ENCODE measurements at places on chromosomes 11 and 22.

- no peak for DNase-seq
These were observed 84.2 kb downstream of the FBXO7 start for GRCh38 chr22:32558681-32559355.

- DNase-seq: no peak
These were observed 43.2 kb downstream of the GLYATL2 start for GRCh38 chr11:58801302-58801701.

DNA sequence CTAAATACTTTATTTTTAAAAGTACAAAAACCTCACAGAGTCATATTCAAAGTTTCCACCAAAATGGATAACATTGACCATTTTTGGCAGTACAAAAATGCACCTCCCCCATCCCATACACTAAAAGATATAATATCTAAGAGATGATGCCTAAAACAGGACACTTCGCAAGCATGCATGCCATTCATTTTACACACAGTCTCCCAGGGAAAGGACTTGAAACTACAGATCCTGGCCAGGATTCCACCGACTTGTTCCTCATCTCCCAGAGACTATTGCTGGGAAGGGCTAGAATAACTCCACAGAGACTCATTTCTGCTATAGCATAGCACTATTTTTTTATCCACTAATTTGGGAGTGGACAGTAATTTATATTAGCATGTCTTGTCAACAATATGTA lies 81.7 kb downstream of the MTNR1B start:
- no peak for DNase-seq

- no peak for DNase-seq
These were observed 10.7 kb upstream of the ARL14EP start for GRCh38 chr11:30312243-30312642.

DNA sequence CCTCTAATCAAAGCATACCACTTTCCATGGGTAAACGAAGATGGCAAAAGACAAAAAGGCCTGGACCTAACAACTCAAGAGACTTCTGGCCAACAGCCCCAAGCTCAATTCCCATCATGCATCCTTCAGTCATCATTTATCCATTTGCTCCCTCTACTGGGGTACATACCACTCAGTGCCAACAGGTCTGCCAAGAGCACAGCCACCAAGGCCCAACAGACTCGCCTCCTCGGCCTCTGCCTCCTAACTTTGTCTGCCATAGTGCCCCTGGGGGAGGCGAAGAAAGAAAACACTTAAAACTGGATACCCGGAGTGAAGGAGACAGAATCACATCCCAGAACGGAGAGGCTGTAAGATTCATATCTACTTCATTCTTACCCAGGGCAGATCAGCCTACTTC lies 1.1 kb downstream of the HYOU1 start:
- DNase-seq: no peak

GRCh38 chr11:61688365-61689163 lies 8.4 kb downstream of the DAGLA start:
- DNase-seq: no peak

DNA sequence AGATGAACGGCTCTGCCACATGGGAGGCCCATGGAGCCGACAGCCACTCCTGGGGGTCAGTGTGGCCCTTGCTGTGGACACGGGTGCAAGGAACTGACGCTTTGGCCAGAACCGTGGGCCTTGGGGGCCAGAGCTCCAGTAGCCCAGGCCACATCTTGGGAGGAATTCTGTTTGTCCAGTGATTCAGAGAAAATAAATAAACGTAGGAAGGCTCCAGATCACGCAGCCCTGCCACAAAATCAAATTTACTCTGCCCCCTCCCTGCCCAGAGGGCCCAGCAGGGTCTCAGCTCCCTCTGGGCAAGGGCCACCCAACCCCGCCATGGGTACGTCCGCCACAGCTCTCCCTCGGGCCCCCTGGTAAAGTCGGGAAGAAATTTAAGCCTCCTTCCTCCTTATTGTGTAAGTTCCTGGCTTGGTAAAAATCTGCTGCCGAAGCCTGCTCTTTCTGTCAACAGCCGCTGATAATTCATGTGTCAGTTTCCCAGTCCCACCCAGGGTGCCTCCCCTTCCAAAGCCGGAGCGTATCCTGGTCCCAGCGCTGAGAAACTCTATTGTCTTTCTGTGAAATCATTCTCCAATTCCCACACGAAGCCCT lies 6.9 kb upstream of the MUC5AC start:
- no peak for DNase-seq

DNA sequence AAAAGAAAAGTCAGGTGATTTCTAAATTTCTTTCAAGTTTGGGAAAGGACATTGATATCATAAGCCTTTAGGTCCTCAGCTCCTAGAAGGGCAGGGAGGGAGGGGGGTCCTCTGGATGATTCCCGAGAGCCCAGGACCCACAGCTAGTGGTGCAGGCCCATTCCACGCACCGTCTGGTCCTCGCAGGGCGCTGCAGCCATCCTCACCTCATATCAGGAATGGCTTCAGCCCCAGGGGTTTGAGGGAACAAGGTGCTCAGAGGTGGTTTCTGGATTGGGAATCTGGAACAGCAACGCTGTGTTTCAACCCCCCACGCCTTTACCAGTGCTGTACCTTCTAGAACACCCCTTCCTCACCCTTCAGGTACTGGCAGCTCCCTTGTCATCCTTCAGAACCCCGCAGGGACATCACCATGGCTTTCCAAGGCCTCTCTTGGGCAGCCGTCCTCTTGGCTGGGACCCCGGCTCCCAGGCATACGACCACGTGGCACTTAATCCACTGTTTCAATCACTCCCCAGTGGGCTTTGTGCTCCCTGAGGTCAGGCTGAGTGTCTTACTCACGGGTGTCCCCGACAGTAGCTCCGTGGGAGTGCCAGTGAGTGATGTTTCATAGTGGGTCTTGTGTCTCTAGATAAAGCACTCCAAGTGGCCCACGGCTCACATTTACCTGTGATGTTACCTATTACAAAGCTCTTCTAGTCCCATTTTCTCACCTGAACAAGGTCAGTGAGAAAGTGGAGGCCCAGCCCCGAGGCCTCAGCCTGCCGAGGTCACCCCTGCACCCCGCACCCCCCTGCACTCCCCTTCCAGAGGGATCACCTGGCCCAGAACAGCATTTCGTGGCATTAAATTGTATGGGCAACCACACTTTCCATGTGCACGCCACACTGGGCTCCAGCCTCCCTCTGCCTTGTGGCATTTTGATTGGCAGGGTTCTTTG lies 93.9 kb downstream of the MORC2 start:
- no peak for DNase-seq

GRCh38 chr11:34869425-34869824 lies 46.8 kb downstream of the APIP start:
- no peak for DNase-seq

- DNase-seq: no peak
These were observed 583.9 kb upstream of the LRRC4C start for GRCh38 chr11:42043312-42043711.

GRCh38 chr22:44254811-44255210 lies 57.9 kb downstream of the SHISAL1 start:
- no peak for DNase-seq

DNA sequence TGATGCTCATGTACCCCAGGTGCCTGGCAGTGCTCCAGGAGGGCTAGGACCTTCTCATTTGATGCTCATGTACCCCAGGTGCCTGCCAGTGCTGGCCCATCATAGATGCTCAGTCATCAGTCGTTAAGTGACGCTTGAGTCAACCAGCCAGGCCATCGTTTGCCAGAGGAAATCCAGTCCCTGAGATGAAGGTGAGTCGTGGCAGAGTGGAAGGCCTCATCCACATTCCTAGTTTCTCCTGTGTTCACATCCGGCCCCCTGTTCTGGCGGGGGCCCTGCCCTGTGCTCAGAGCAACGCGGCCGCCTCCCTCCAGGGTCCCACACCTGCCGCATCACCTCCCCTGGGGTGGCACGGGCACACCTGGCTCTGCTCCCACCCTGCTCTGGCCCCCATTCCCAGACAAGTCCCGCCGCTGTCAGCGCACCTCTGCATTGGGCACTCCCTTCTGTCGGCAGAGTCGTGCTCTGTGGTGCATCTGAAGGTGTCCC lies 279.9 kb downstream of the BRD1 start:
- DNase-seq: no peak

DNA sequence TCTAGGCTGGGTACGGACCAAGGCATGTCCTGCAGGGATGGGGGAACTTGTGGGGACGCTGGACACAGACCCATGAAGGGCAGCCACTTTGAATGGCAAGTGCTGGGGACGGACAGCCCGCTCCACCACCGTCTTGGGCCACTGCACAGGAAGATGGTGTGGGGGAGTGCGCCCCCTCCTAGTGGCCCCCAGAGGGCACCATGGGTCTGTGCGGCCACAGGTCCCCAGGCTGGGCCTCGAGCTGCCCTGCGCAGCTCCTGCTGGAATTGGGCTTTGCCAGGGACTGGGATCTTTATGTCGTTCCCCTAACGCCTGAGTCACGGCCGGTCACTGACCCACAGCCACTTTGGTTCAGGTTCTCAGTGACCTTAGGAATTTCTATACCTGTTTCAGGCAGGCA lies 44.4 kb downstream of the NAT10 start:
- no peak for DNase-seq

- no peak for DNase-seq
These were observed 765 bp downstream of the GAB4 start for GRCh38 chr22:17007257-17007656.

DNA sequence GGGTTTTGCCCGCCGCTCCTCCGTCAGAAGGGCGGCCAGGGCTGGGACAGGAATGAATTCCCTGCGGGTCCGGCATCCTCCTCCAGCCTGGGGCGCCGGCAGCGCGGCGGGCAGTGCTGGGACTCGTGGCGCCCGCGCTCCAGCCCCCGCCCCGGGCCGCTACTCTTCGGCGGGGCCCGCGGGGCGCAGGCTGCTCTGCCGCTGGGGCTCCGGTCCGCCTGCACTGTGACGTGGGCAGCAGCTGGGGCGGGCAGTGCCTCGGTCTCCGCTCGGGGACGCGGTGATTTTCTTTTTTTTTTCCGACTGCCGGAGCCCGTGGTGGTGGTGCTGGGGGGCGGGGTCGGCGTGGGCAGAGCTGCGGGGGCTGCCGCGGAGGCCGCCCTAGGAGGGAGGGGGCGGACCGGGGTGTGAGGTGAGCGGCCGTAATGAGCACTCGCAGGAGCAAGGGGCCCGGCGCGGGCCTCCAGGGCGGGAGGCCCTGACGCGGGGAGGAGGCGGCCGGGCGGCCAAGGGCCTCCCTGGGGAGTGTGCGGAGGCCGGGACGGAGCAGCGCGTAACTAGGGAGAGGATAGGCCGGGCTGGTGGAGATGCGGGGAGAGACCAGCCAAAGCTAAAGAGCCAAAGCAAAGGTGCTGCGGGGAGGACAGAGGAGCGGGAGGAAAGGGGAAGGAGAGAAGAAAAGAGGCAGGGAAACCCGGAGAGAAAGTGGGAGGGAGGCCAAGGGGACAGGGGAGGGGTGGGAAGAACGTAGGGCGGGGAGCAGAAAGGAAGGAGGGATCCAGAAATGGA lies 73.3 kb upstream of the ZBED5 start:
- DNase-seq: peak; percentile 45

DNA sequence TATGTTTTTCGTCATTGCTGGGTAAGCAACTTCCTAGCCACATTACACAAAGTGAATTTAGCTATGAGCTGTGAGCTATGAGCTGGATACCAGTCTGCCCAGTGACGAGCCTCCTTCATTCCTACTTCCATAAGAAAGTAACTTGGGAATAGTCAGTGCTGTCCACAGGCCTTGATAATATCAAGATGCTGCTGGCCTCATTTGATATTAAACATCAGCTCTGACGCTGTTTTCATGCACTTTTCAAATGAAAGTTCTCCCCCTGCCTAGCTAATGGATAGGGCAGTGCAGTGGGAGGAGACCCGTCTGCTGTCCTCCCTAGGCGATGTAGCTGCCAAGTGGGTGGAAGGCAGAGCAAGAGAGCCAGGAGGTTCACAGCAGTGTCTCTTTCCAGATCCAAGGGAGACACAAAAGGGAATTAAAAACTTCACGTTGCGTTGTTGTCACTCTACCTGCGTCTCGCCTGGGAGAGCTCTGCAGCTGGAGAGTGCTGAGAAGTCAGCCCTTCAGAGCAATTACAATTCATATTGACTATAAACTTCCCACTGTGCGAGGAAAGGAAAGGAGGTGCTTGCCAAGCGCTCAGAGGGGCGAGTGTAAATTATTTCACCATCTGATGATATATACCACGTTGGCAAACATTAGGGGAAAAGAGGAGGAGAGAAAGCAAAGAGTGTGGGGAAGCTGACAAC lies 861.4 kb downstream of the NTM start:
- no peak for DNase-seq

- no peak for DNase-seq
These were observed 44.9 kb downstream of the AAMDC start for GRCh38 chr11:77865805-77866204.

DNA sequence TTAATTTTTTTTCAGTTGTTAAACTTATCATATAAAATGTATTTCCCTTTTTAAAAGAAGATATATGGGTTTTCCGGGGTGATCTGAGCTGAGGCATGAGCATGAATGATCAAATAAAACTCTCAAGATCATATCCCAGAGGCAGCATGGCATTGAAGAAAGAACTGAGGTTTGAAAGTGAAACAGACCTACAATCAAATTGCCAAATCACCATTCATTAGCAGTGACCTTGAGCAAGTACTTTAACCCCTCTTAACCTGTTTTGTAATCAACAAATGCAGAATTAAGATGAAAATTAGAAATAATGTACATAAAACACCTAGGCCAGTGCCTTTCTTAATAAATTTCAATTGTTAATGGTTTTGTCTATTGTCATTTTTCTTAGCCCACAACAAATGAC lies 116.0 kb downstream of the RBFOX2 start:
- DNase-seq: no peak

DNA sequence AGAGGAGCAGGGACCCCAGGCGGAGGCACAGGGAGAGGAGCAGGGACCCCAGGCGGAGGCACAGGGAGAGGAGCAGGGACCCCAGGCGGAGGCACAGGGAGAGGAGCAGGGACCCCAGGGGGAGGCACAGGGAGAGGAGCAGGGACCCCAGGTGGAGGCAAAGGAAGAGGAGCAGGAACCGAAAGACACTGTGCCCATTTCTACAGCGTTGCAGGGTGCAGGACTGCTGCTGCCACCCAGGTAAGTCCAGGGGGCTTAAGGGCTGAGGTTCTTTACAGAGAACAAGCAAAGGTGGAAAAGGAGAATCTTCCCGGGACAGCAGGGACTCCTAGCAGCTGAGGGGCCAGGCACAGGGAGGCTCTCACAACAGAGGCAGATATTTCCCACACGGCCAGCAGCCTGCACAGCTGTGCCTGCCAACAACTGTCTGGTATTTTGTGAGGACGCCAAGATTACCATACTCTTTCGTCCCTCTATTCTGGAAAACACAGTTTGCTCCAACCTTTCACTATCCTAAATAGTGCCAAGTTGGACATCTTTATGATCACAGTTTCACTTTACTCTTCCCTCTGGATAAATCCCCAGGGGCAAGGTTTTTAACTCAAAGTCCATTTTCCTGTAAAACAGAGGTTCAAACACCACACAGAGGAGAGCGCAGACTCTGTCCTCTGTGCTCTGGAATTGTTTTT lies 39.4 kb downstream of the SHANK2 start:
- DNase-seq: no peak

- no peak for DNase-seq
These were observed 11.2 kb downstream of the NLRP14 start for GRCh38 chr11:7031471-7031871.

- no peak for DNase-seq
These were observed 476.3 kb upstream of the LRRC4C start for GRCh38 chr11:41935795-41936194.

GRCh38 chr22:22759371-22759770 lies 115.0 kb downstream of the GGTLC2 start:
- no peak for DNase-seq

GRCh38 chr22:21837248-21837979 lies 30.0 kb downstream of the MAPK1 start:
- DNase-seq: no peak

- DNase-seq: no peak
These were observed 22.2 kb upstream of the CTSD start for GRCh38 chr11:1785749-1786413.

Measured in CD4-positive, alpha-beta T cell treated with Interleukin-1 beta for 1 hour (primary cell).